ENCODE measurements at places on chromosomes 7 and 10.

DNA sequence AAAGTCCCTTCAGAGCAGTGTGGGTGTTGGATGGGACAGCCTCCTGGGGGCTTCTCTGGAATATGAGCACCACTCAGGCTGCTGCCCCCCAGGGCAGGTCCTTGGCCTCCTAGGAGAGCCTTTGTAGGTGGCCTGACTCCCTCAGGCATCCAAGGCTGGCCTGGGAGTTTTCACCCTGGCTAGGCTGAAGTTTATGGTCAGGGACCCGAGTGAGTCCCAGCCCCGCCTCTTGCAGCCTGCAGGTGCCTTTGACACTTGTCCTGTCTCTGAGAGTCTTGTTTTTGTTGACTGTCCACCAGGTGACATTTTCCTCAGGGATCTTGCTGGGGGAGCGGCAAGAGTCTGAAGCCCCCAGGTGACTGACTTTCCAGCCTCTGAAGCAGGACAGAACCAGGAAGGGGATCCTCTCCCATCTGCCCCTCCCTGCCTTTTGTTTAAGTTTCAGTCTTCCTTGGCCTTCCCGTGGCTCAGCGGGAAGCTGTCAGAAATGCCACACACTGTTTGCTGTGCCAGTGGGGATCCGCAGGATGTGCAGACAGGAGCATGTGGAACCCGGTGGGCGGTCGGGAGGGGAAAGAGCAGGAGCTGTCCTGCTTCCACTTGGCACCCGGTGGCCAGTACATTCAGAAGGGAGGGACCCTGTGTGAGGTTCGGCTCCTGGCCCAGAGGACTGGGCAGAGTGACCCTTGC, 59.5 kb downstream of the LRRC18 start:
- no peak for DNase-seq

- no peak for DNase-seq
Measured at GRCh38 chr7:124269774-124270173, 236.9 kb upstream of the TMEM229A start.

GRCh38 chr10:133224756-133225372, 5.2 kb upstream of the UTF1 start:
- DNase-seq, result peak; percentile 5

- no peak for DNase-seq
Measured at GRCh38 chr7:20374399-20374798, 43.7 kb downstream of the ITGB8 start.

- DNase-seq, result no peak
Measured at GRCh38 chr7:147541261-147541660, 1049.3 kb upstream of the C7orf33 start.

DNA sequence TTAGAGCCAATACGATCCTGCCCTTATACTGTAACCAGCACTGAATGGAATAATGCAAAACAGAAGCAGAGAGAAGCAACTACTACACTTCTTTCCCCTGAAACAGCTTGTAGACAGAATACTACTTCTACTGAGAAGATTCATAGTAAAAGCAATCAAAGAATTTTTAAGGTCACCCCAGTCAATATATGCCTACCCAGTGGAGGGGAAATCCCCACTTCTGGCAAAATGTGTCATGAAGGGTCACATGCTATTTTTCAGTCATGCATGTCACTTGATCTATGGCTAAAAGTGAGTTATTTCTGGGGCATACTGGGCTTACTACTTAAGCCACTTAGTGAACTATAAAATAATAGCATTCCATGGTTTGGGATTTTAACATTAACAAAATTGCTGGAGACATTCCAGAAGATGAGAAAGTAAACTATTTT, 25.6 kb downstream of the IRF5 start:
- DNase-seq, result peak; percentile 32

DNA sequence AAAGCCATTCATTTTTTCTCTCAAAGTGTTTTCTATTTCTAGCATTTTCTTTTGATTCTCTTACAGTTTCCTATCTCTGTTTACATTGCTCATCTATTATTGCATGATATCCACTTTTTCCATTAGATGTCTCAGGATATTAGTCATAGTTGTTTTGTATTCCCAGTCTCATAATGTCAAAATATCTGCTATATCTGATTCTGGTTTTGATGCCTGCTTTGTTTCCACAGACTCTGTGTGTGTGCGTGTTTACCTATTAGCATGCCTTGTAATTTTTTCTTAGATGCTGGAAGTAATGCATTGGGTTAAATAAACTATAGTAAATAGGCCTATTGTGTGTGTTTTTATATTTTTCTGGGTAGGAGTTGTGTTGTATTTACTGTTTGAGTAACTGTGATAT, 1126.3 kb downstream of the SORCS1 start:
- DNase-seq, result no peak

GRCh38 chr7:92466682-92467081, 11.1 kb downstream of the ERVW-1 start:
- no peak for DNase-seq

DNA sequence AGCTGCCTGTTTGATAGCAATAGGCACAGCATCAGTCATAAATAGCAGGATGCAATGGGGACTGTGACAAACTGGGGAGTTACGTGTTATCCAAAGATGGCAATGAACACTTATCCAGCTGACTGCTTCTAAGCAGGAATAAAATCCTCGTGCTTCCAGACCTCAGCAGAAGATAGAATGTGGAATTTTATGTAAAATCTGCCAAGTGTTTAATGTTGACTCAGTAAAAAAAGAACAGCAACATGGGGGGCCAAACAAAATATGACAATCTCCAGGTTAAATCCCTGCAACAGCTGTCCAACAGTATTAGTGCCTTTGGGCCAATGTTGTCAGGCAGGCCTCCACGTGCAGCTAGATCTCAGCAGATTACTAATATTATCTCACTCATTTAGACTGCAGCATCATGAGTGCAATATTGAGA, 127.3 kb downstream of the SEMA3C start:
- DNase-seq, result no peak

- DNase-seq, result no peak
Measured at GRCh38 chr10:34885898-34886297, 70.8 kb upstream of the PARD3 start.

DNA sequence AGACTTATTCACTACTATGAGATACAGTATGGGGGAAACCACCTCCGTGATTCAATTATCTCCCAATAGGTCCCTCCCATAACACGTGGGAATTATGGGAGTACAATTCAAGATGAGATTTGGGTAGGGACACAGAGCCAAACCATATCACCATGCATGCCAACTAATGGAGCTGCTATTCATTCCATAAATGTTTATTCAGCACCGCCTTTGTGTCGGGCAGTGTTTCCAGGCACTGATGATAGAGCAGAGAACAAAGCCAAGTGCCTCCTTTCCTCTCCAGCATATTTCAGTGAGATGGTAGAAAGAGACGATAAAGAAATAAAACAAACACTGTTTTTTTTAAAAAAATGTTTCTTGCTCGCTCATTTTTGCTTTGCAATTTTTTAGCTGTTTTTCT, 295.9 kb upstream of the FOXK1 start:
- no peak for DNase-seq

GRCh38 chr7:127287133-127287532, 34.4 kb upstream of the GRM8 start:
- no peak for DNase-seq

GRCh38 chr10:17475661-17476060, 21.3 kb upstream of the ST8SIA6 start:
- DNase-seq, result no peak

DNA sequence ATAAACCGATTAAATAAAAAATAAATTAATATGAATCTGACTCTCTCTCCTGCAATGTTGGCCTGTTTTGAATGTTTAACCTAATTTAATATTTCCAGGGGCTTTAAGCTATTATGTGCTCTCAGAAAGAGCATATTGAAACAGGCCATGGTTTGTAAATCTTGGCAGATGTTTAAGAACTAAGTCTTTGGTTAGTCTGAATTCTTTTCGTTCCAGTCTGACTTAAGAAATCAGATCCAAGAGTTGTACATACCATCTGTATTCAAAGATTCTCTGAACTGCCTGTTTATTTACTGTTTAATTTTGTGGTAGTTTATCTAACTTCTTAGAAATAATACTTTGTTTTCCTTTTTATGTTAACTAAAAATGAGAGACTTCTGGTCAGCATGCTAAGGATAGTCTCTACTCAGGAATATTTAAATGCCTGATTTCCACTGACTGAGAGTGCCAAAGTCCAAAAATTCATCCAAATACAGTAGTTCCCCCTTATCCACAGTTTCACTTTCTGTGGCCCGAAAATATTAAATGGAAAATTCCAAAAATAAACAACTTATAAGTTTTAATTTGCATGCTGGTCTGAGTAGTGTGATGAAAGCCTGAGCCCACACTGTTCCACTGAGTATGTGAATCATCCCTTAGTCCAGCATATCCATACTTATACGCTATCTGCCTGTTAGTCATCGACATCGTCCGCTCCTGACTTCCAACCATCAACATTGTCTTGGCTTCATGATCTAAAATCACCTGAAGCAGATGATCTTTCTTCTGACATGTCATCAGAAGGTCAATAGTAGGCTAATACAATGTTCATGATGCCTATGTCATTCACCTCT, 238.1 kb upstream of the CSTF2T start:
- DNase-seq, result no peak

- DNase-seq, result peak; percentile 47
Measured at GRCh38 chr10:63137306-63137705, 4.2 kb downstream of the NRBF2 start.

GRCh38 chr7:106021151-106022067, 58.3 kb downstream of the CDHR3 start:
- DNase-seq, result no peak

DNA sequence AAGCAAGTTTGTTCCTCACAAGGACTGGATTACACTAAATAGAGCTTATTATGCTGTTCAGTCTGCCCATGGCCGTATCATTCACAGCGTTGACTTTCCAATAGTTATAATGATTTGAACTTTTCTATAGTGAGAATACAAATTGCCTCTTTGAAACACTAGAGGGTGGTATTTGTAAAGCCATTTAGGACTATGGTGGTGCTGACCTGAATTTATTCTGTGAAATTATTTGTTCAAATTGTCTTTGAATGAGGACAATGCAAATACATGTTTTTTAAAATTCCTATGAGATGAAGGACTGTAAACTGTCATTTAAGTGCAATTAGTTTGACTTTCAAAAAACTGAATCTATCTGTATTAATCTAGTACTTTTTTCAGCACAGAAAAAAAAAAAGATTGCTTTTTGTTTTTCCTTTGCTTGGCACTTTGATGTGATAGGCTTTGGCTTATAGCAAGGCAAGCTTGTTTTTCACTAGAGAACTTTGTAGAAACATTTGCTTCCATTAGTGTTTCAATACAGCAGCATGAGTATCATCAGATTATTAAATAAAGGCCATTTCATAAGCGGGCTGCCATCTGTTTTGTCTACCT, 122.7 kb upstream of the TMEM229A start:
- no peak for DNase-seq

- DNase-seq, result no peak
Measured at GRCh38 chr7:130346177-130346905, 1.7 kb downstream of the CPA5 start.

GRCh38 chr7:105003275-105003674, 10.7 kb upstream of the KMT2E start:
- no peak for DNase-seq

- no peak for DNase-seq
Measured at GRCh38 chr7:131371411-131371810, 43.7 kb downstream of the MKLN1 start.

GRCh38 chr7:67484244-67484751, 487.7 kb downstream of the TYW1 start:
- DNase-seq, result peak; percentile 21

DNA sequence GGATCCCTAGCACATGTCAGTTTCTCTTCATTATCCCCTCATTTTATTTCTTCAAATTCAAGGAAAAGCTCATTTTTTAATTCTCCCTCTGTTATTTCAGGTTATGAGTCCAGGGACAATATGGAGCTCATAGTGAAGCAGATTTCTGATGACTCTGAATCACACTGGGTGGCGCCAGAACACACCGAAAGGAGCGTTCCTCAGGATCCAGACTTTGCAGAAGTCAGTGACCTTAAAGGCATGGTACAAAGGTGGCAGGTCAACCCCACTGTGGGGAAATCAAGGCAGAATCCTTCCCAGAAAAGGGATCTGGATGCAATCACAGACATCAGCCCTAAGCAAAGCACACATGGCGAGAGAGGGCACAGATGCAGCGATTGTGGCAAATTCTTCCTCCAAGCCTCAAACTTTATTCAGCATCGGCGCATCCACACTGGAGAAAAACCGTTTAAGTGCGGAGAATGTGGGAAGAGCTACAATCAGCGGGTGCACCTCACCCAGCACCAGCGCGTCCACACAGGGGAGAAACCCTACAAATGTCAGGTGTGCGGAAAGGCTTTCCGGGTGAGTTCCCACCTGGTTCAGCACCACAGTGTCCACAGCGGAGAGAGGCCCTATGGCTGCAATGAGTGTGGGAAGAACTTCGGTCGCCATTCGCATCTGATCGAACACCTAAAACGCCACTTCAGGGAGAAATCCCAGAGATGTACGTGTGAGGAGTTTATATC, 21.4 kb downstream of the ZKSCAN5 start:
- DNase-seq, result no peak

GRCh38 chr7:5693529-5693928, 87.9 kb downstream of the RNF216 start:
- peak; percentile 81 for DNase-seq

DNA sequence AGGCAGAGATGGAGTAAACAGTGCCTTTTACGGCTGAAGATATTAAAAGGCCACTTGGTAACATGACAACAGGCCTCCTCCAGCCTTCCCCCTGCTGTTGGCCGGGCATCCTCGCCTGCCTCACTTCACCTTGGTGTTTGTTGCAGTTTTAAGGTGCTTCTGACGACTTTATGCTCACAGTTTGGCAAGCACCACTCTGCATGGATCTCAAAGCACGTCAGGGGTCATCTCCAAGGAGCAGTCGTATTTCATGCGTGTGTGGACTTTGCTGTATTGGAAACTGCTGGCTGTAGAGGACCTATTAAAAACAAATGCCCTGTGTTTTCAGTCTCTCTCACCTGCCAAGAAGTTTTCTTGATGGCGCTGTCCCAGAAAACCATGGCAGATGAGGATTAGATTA, 483.1 kb downstream of the RPS24 start:
- DNase-seq, result no peak
